ENCODE measurements at places on chromosomes 2 and 18.
A peak's percentile ranks its signal among the peaks of the same experiment; 100 is the strongest.

- DNase-seq, result peak; percentile 20
Measured at GRCh38 chr2:110678457-110679336, 834 bp upstream of the BUB1 start.

GRCh38 chr2:74548900-74549826, 4.6 kb downstream of the LOXL3 start:
- DNase-seq, result peak; percentile 78

GRCh38 chr2:57504787-57505186, 541.8 kb upstream of the VRK2 start:
- DNase-seq, result no peak

DNA sequence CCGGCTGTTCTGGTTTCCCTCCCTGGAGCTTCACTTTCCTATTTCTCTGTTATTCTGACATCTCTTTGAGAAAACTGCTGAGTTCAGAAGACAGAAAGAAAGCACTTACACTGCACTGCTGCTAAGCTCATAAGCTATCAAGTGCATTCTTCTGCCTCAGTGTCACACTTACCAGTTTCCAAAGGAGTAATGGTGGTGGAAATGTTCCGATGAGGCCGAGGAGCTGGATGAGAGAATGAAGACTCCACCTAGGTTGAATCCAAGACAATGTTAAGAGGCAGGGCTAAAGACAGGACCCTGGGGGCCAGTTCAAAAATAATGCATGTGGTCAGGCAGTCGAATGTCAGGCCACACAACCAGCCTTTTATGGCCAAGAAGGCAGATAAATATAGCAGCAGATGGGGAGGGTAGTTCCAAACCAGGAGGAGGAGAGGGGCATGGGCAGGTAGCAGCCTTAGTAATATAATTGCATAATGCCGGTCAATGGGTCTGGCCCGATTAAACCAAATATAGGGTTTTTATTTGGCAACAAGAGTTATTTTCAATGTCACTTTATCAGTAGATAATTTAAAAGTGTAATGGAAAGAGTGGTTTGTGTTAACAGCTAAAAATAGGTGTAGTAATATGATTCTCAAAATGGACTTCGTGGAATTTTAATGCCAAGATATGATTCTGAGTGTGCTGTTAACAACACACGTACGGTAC, at the start of gene MYOM1:
TSS of gene MYOM1 (minus strand) at position 338 of the 705 bp plus-strand sequence. CDS start 4,745 bp downstream, outside the sequence.
- no peak for DNase-seq

DNA sequence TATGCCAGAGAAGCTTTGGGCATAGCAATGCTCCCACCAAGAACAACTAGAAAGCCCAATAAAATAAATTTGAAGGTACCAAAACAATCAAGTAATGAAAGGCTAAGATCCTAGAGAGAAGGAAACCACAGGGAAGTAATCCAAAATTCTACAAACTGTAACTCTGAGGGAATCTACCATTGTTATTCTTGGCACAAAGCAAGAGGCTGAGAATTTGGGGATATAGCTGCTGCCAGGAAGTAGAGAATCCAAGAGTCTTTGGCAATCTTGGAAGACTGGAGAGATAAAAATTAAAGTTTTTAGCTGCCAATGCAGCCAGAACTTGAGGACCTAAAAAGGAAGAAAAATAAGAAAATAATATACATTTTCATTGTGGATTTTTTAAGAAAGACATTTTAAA, 68.5 kb downstream of the PIGN start:
- no peak for DNase-seq

Data from HTR-8/SVneo (cell line).